ENCODE measurements at places on chromosomes 4 and X.

- DNase-seq: no peak
These were observed 59.4 kb downstream of the HPF1 start for GRCh38 chr4:169698331-169698730.

DNA sequence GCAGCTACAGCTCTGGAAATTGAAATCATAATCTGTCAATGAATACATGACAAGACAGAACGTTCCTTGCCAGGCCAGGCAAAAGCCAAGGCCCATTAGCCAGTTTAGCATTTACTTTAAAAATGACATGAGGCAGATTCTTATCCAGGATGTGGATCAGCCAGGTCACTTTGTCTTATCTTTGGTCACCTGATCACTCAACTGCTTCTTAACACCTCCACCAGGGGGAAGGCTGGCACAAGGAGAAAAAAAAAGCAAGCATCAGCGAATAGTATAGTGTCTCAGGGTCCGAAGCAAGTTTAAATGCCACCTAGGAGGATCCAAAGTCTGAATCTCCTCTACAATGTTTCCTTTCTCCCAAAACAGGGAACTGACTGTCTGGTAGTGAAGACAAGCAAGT is 18.8 kb downstream of the ATP1B4 start:
- no peak for DNase-seq

GRCh38 chr4:76198411-76199237 is 15.0 kb downstream of the SCARB2 start:
- no peak for DNase-seq

- DNase-seq: no peak
These were observed 109.9 kb upstream of the BCOR start for GRCh38 chrX:40207626-40208025.

GRCh38 chrX:109830157-109830703 is 97.2 kb upstream of the ACSL4 start:
- no peak for DNase-seq

- no peak for DNase-seq
These were observed 24.3 kb downstream of the TMEM255A start for GRCh38 chrX:120286733-120287512.

DNA sequence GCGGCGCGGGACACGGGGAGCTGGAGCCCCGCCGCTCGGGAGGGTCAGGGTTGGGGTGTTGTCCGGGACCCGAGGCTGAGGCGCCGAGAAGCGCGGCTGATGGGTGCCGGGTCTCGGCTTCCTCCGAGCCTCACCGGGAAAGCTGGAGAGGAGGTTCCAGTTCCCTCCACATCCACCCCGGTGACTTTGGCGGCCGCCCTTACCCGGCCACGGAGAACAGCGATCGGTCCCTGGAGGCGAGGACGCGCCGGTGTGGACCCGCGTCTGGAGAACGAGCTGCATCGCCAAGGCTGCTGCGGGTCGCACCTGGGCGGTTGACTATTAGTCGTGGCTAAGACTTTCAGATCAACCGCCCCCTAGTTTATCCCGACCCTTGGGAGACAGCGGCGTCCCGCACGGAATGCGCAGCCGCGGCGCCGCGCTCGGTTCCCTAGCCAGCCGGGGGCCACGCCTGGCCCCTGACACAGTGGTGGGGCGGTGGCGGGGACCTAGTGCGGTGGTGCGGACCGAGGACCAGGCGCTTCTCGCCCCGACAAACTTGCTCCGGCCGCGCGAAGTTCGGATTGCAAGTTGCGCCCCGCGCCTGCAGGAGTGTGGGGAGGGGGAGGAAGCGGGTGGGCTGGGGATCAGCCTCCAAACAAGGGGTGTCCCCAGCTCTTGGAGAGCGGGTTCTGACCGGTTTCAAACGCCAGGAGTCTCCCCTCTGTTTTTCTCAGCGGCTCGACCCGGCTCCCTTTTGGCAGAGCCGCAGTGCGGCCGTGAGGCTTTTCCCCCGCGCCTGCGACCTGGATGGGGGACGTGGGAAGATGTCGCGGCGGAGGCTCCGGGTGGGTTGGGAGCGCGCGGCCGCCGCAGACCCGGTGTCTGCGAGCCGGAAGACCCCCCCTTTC is 568 bp downstream of the FHDC1 start:
- DNase-seq: no peak

- DNase-seq: no peak
These were observed 38.3 kb upstream of the CWH43 start for GRCh38 chr4:48947731-48948130.

DNA sequence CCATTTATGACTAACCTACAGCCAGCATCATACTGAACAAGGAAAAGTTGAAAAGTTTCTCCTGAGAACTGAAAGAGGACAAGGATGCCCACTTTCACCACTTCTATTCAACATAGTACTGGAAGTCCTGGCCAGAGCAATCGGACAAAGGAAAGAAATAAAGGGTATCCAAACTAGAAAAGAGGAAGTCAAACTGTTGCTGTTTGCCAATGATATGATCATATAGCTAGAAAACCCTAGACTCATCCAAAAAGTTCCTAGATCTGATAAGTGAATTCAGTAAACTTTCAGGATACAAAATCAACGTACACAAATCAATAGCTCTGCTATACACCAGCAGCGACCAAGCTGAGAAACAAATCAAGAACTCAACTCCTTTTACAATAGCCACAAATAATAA is 64.5 kb downstream of the CENPC start:
- no peak for DNase-seq

DNA sequence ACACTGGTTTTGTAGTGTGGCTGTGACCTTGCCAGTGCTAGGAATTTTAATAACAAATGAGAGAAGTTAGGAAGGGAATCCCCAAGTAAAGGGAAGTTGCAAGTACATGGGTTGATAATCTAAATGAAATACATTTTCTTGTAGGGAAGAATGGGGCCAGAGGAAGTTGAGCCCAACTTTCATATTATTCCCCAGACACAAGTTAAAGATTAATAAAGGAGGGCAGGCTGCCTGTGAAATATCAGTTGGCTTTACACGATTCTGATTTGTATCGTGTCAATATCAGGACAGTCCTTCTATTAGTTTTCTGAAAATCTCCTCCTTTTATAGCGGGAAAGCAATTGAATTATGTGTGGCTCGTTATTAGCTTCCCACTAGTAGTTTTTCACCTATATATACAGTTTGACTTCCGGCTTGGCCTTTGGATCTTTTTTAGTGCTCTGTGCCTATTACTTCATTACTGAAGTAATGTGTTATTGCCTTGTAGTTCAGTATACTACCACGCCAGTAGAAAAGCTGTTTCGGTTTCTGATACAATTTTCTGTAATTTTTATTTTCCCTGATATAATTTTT is 1.7 kb downstream of the PDLIM5 start:
- DNase-seq: no peak

GRCh38 chr4:131382839-131383238 is 1766.3 kb upstream of the PCDH10 start:
- no peak for DNase-seq

DNA sequence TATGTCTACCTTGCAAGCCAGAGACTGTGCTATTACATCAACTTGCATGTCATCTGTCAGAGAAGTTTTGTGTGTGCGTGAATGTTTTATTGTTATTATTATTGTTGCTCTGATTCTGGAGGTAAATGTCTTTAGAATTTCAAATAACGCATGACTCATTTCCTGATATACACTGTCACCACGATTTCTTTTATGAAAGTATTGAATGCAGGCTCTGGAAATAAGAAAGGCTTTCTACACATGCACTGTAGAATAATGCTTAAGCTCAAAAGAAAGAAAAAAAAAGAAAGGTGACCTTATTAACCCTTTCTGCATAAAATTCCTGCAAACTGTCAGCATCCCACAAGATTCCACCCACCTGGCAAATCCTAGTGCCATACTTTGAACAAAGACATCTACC is 632.9 kb downstream of the ZNF674 start:
- DNase-seq: no peak

DNA sequence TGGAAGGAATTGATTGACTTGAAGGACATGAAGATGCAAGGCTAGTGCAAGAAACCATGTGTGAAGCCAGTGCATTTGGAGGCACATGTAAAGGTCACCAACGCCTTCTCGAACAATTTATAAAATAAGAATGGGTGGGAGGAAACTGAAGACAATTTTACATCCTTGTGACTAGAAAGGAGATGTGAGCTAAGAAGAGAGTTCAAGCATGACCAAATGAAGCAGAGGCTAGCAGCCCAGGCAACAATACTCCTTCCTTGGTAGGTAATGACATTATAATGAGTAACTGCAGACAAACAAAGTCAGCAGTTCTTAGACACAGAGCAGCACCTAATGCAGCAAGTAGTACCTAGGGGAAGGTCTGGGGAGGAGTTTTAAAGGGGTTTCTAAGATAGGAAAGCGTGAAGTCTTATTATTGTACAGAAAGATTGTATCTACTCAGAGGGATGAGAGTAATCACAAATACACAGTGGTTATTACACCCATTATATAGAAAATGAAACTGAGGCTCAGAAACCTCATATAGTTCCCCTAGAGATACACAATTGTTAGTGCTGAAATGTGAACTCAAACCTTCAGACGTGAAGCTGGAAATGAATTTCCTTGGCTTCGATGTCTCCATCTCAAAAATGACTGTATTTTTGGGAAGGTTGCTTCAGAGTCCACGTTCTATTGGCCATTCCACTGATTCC is 56.1 kb downstream of the ATXN3L start:
- DNase-seq: no peak

Measured in cerebellar nuclear complex (tissue), 1 donor.